ENCODE measurements at places on chromosomes 6 and 20. TPM values are rescaled to one million over a fixed set of nuclear protein-coding genes. Genes with fewer than 3 reads are reported as not detected.

Gene SLC24A3
- 9.0 TPM for total RNA-seq

Gene CST7
- total RNA-seq = 2.2 TPM

Gene TMC2
- total RNA-seq = not detected

Gene NUDT3
- 34.0 TPM for total RNA-seq

Gene ZSCAN9
- 1.8 TPM for total RNA-seq

Gene MUC21
- 0.18 TPM for total RNA-seq

Gene VEGFA
- 277 TPM for total RNA-seq

Gene HRH3
- not detected for total RNA-seq

DNA sequence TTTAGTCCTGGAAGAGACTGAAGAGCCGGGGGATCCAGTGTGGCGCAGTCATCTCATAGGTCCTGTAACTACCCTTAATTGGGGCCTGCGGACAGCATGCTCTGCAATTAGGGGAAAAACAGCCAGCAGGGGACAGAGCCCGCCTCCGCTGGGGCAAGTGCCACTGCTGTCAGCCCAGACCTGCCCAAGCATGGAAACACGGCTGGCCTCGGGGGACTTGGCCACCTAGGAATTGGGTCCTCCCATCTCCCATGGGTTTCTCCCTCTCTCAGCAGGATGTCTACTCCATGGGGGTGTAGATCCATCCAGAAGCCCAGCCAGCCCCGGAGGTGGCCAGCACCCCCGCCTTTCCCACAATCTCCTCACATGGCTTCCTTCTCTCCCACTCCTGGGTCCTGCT lies 3.6 kb downstream of the GHRH start:
- DNase-seq = no peak

DNA sequence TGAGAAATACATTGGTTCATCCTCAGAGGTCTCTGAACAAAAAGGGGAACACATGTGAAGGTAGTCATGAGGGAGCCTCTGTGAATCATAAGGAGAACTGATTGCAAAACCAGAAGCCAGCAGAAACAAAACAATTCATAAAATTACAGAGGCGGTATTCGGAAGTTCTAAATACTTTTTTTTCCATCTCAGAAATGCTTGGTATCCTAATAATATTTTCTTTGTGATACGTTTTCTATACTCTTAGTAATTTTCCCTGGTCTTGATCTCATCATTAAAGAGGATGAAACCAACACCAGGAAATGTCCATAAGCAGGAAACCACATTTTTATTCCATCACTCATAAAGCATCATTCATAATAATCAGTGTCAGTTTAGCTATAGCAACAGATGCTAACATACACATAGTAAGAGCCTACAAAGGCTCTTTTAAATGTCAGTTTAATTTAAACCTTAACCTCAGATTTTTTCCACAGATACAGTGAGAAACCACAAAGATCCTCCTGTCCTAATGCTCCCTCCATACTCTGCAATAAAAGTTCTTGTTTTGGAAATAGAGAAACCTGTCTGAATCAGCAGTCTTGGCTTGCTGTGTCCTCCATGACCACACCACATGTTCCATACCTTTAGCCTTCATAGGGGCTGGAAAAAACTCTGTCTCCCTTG lies 29.2 kb downstream of the SGK1 start:
- peak; percentile 35 for DNase-seq

GRCh38 chr20:50873585-50873984 lies 57.7 kb downstream of the ADNP start:
- DNase-seq = no peak

GRCh38 chr6:37134036-37134395 lies 35.9 kb upstream of the PIM1 start:
- DNase-seq = no peak

GRCh38 chr6:70445001-70445400 lies 31.7 kb downstream of the FAM135A start:
- DNase-seq = no peak

GRCh38 chr6:31122791-31123706 lies 2.8 kb upstream of the CDSN start:
- DNase-seq = peak; percentile 76

DNA sequence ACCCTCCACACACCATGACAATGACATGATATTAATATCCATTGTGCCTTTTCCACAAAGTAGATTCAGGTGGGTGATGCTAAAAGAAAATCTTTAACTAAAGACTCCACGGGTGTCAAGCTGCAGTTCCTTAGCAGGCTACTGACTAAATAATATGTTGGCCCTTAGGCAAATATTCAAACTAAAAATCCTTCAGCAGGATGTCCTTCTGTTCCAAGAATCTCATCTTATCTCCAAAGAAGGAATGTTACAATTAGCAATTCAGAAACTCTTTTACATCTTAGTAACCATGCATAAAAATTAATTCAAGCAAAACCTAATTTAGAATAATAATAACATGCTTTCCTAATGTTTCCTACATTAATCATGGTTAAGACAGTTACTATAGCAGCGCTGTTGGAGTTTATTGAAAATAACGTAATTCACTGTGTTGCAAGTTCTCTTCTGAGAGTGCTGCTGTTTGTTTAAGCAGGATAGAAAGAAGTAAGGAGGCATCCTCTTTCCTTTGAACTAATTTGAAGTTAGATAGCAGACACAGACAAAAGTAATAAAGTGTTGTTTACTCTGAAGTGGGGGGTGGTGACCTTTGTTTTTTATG lies 414.8 kb upstream of the CDH4 start:
- no peak for DNase-seq

- DNase-seq = no peak
Measured at GRCh38 chr6:802701-803100, 109.8 kb upstream of the EXOC2 start.

DNA sequence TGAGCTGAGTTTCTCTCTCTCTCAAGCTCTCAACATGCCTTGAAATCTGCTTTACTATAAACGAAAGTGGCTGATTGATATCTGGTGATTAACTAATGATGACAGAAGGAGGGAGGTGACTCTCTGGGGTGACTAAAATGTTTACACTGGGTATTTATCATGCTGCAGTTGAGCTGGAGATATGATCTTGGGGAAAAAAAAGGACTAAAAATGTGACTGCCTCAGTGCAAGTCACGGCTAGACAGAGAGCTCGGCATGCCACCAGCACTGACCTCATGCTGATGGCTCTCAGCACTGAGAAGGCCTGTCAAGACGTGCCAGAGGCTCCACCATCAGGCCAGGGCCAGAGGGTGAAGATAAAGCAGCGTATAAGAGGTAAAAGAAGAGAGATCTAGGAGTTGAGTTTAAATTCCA lies 103.1 kb upstream of the SPACA1 start:
- peak; percentile 82 for DNase-seq

DNA sequence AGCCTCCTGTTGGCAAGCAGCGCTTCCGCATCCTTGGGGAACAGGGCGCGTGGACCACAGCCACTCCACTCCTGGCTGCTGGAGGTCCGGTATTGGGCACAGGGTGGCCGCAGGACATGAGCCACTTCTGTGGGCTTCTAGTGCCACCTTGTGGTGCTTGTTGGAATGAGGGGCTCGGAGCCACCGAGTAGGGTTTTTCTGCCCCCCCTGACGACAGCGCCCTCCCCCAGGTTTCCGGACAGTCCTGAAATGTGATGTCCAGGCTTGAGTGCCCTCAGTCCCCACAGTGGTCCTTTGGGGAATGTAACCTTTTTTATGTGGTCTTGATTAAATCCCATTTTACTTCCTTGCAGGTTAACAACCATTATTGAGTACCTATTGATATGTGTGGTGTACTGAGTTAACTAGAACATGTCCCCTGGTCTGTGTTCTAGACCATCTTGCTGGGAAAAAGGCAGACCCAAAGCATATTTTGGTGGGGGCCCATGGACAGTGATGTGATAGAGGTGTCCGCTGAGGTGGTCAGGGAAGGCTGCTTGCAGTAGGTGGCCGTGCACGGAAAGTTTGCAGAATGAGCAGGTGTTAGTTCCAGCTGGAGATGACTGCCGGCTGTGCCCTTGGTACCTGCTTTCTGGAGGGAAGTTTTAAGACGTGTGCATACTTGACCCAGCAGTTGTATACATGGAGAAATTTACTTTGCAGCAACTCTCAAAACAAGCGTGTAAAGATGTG lies 70.0 kb downstream of the PTPN1 start:
- peak; percentile 79 for DNase-seq

GRCh38 chr20:25284131-25284601 lies 36.3 kb downstream of the PYGB start:
- DNase-seq = no peak

DNA sequence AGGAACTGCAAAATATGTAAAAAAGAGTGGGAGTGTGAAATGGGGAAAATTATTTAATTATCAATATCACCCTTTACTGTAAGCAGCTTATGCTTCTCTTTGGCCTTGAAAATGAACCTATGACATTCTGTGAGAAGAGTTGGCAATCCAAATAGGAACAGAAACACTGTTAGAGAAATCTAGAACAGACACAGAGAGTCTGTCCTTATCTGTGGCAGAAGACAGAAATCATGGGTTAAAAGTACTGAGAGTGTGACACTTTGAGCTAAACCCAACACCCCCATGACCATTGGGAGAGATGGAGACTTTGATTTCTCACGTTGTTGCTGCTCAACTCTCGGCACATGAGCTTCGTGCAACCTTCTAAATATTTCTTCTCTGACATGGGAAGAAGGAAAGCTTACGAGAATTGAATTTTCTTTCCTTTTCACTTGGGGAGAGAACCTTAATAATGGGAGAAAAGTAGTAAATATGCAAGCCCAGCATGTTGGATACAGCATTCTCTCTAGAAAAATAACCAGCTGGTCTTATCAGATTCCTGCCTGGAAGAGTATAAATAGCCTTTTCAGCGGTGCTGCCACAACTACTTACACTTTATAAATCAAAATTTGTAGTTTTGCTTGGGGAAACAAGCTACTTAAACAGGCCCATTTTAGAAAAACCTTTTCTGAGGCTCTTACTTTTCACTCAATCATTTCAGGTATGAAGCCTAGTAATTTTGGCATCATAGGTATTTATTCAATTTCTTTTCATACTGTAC lies 49.4 kb upstream of the NOX3 start:
- DNase-seq = no peak

- no peak for DNase-seq
Measured at GRCh38 chr20:11926292-11926998, 8.8 kb downstream of the BTBD3 start.

DNA sequence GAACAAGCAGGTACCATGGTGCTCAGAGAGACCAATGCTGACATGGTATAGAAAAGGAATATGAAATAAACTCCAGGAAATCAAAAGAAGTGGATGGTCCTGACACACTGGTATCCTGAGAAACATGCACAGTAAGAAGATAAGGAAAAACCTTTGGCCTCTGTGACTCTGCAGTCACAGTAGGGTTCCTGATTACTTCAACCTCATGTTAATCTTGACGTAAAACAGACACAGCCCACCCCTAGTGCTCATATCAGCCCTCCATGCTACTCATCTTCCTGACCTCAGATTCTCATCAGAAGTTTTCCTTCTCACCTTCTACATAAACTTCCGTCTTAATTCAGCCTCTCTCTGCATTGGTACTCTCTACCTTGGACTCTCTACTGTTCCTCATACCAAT lies 240.9 kb downstream of the PKHD1 start:
- DNase-seq = no peak

DNA sequence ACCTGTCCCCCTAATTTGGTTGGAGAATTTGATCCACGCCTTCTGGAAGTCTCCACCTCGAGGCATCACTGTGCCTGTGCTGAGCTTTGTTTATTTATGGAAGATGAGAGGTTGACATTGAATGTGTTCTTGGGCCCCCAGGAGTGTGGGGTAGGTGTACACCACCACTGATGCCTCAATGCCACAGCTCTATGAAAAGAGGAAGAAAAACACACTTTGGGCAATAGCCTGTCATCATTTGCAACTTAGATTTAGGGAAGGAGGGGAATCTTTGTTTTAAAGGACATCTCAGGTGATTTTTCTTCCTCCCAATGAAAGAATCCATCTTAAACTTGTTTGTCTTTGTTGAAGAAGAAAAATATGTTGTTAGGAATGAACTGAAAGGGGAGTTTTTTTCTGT lies 42.6 kb downstream of the TBC1D7 start:
- DNase-seq = no peak

DNA sequence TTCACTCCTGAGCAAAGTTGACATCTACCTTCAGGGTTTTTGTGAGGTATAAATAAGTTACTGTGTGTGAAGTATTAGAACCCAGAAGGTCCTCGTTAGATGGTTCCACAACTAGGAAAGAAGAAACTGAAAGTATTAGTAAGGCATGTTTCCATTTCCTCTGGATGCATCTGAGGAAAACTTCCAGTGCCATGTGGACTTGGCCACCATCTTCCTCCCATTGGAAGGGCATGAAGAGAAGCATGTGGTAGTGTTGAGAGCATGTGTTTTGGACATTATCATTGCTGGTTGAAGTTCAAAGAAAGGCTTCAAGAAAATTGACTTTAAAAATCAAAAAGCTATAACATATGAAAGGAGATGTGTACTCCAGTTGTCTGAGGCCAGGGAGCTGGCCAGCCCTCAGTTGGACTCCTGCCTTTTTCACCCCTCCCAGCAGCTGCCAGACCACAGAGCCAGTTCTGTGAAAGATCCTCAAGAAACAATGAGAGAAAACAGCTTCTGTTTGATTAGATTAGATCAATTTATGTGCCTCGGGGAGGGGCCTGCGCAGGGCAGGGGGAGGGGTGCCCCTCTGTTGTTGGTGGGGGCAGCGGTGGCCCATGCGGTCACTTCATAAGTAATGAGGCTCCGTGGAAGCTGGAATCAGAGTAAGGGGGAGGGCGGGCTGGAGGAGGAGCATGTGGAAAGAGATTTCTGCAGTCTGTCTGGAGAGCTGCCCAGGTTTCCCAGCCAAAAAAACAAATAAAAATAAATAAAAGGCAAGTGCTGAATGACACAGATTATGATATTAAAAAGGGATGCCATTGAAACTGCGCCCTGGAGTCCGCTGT lies 154.0 kb downstream of the JARID2 start:
- peak; percentile 95 for DNase-seq

DNA sequence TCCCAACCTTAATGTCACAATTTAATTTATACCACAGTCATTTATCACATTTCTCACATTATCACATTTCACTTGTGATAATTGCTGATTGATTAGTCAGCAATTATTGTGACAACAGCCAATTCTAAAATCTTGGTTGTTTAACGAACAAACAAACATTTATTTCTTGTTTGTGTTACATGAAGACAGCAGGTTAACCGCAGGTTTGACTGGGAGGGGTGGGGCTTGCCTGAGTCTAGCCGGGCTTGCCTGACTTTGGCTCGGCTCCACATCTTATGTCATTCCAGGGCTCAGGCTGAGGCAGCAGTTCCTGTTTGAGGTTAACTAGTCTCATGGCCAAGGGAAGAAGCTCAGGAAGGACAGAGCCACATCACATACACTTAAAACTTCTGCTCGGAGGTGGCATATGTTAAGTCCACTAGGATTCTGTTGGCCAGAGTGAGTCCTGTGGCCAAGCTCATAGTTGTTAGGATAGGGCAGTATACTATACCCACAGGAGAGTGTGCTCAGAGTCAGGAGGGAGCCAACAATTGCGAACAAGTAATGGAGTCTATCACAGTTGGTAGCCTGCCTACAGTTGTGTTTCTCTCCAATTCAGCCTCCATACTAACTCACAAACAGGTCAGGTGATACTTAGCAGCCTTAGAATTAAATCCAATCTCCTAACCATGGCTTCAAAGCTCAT lies 90.0 kb upstream of the IFNGR1 start:
- peak; percentile 89 for DNase-seq

Measured in stomach (tissue), 19 donors.